ENCODE measurements at places on chromosomes 5 and 9. TPM values are rescaled to one million over a fixed set of nuclear protein-coding genes. Genes with fewer than 3 reads are reported as not detected.

The TTC23L gene
- polyA plus RNA-seq = not detected

The PCDHB9 gene
- polyA plus RNA-seq = 0.01 TPM

The PCDHA13 gene
- not detected for polyA plus RNA-seq

DNA sequence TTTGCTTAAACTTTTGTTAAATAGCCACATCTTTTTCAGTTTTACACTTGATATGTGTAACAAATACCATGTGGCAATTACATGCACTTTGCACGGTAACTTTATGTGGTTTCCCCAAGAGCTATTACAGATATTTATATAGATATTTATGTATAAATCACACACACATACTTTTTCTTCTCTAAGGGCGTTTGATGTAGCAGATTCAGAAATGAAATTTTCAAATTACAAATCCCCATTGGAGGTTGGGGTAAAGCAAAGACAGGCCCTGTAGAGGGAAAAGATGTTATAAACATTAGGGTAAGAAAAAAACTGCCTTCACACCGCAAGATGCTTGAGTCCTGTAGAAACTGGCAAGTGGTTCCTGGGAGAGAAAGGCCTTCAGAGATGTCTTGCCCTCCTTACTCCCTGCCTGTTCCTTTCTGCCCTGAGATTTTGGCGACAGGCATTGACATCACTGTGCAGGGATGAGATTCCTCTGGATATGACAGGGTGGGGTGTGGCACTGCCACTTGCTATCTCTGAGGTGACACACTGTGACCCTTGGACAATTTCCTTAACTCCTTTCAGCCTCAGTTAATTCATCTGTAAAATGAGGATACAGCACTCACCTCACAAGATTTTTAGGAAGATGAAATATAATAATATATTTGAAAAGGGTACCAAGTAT is 177.9 kb upstream of the TUT7 start:
- peaks cover 11% of the 10 kb centered on the region for H3K4me1 ChIP-seq
- H3K36me3 ChIP-seq = no peaks in the 10 kb centered on the region
- no peak overlapping the region for H3K4me3 ChIP-seq
- no peak for DNase-seq
- no peaks in the 10 kb centered on the region for H3K27me3 ChIP-seq

- peaks cover 31% of the 10 kb centered on the region for H3K4me1 ChIP-seq
- no peak overlapping the region for H3K4me3 ChIP-seq
- H3K36me3 ChIP-seq = peaks cover 2% of the 10 kb centered on the region
Observed at GRCh38 chr5:140295414-140295813, 7.5 kb downstream of the PFDN1 start.
